Stimulated activated CD4-positive, alpha-beta T cell treated with anti-CD3 and anti-CD28 coated beads, Interleukin-4, amount 100 ng/mL, for 4 hours (primary cell): ENCODE measurements at places on chromosomes 4 and X.

DNA sequence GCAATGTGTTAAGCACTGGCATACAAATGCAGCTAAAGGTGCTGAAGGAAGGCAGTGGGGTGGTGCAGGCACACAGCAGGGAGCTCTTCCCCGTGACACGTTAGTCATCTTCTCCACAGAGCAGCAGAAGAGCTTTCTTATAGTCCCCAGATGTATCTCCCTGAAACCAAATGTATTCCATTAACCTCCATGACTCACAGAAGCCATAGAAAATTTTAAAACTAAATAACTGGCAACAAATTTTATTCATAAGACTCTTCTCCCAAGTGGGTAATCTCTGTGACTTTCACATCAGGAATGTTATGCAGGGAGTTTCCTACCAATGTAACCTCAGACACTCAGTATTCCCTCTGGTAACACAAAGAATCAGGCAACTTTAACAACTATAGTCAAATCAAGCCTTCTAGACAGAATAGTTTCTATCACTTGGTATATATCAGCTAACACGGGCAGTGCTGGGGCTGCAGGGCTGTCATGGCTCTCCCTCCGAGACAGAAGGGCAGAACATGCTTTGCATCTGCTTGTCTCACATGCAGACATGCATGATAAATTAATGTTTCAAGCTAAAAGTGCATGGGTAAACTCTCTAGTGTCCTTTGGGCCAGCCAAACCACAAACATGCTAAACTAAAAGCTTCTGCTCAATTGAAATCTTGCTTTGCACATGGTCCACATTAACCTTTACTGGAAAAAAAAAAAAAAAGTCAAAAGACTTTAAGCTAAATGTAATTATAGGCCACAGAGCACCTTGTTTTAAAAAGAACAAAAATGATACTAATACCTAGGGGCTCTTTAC lies 28.2 kb downstream of the ANXA5 start:
- DNase-seq, result no peak

DNA sequence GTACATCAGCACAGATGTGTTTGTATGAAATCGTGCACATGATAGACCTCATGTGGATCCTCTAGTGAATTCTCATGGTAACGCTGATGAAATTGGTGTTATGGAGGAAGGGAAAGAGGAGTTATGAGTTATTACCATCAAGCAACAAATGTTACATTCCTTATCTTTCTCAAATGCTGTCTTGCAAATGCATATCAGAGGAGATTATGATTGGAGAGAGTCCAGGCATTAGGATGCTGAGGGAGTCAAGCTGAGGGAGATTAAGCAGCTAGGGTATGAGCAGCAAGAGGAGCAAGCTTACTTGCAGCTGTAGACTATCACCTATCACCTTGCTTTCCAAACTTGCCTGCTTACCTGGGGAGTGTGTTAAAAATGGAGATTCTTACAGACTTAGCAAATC lies 36.8 kb upstream of the SFRP2 start:
- no peak for DNase-seq

GRCh38 chrX:81082649-81083048 lies 119.1 kb downstream of the HMGN5 start:
- DNase-seq, result no peak

- no peak for DNase-seq
Observed at GRCh38 chr4:22814906-22815305, 122.2 kb downstream of the GBA3 start.

DNA sequence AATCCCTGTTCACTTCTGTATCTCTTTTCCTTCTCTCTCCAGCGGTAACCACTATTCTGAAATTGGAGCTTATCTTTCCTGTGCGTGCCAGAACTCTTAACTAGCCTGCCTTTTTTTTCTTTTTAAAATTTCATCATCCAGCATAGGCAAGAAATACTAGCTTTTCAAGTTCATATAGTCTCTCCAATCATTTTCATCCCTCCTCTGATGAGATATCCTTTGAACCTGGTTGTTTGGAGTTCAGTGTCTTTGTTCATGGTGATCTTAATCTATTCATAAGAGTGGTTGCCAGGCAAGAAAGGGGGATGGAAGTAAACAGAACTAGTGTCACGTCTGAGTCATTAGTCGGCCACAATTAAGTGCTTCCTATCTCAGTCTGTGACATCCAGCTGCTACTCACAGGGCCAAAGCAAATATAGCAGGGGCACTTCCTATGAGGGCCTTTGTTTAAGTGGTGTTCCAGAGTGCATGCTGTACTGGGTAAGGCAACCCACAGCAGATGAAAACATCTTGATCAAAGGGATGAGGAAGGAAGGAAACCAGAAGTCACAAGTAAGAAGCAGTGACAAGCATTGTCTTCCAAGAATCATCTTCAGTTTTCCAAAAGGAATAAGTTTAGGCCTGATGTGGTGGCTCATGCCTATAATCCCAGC lies 56.4 kb upstream of the XIAP start:
- DNase-seq, result no peak

DNA sequence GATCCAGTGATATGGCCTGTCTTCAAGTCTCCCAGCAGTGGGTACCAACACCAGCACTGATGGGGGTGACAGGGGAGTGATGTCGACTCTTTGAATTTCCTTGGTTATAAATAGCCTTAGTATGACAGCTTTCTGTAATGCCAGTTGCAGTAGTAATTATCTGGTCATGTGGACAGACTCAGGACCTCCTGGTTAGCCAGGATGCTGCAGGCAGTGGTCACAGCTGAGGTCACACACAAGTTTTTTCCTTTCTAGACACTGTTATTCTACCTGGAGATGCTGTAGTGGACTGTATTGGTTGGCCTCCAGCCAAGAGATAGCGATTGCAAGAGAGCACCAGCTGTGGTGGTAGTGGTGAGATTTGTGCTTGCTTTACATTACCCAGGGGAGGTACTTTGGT lies 63.6 kb downstream of the UPRT start:
- no peak for DNase-seq

- no peak for DNase-seq
Observed at GRCh38 chr4:120760047-120760446, 162.5 kb downstream of the PRDM5 start.

DNA sequence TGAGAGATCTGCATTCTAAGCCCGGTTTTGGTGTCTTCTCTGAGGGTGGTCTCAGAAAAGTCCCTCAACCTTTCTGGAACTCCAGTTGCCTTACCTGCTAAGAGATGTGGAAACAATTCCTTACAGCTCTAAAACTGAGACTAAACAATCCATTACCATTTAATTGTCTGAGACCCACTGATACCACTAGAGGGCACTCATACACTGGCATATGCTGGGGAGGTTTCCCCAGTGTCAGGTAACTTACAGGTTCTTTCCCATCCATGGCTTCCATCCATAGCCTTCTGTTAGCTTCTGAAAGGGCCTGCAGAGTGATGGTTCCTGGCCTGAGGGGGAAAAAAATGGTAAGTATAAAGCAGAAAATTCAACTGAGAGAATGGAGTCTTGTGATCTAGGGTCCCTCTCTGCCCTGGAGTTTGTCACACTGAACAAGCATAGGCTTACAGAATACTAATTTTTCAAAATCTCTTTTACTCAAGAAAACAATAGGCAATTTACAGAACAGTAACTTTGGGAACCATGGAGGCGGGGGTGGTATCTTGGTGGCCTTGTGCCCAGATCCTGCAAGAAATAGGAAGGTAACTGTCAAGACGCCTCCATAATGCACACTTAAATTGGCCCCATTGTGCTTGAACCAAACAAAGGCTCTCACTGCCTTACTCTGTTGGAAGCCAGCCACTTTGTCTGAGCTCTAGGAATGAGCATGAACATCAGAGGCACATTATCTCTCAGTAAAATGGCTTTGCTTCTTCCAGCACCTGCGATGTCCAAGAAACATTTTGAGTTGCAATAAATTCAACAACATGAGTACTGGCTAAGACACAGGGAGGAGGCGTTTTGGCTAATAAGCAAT lies 236.1 kb downstream of the OPHN1 start:
- no peak for DNase-seq

- no peak for DNase-seq
Observed at GRCh38 chr4:156280686-156281085, 327.0 kb upstream of the CTSO start.

- no peak for DNase-seq
Observed at GRCh38 chr4:126630230-126630629, 1002.5 kb upstream of the INTU start.

GRCh38 chr4:129323658-129324057 lies 227.7 kb downstream of the C4orf33 start:
- DNase-seq, result no peak

DNA sequence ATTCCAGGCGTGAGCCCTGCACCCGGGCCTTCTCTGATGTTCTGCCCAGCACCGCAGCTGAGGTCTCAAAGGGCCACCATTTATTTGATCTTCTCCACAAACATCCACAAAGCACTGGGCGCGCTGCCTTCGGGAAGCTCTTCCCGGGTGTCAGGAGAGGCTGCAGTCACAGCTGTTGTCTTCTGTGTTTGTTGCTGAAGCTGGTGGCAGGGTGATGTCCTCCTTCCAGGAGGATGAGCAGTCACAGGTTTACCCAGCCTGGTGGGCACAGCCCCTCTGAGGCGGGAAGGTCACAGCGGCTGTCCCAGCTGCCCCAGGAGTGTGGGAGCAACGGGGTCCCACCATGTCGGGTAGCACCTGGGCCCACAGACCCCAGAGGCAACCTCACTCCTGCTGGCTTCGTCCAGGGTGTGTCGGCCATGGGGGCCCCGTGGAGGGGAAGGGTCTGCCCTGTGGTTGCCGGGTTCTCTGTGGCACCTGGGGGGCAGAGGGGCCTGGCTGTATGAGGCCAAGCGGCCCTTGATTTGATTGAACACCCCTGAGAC lies 27.6 kb downstream of the FGFRL1 start:
- no peak for DNase-seq

GRCh38 chr4:33407496-33407895 lies 2687.3 kb downstream of the PCDH7 start:
- DNase-seq, result no peak

DNA sequence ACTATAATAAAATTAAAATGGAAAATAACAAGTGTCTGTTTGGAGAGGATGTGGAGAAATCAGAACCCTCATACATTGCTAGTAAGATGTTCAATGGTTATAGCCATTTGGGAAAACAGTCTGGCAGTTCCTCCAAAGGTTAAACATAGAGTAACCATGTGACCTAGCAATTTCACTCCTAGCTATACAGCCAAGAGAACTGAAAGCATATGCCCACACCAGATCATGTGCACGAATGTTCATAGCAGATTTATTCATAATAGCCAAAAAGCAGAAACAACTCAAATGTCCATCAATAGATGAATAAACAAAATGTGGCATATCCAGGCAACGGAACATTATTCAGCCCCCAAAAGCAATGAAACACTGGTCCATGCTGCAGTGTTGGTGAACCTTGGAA lies 9.4 kb upstream of the CCNQ start:
- no peak for DNase-seq

DNA sequence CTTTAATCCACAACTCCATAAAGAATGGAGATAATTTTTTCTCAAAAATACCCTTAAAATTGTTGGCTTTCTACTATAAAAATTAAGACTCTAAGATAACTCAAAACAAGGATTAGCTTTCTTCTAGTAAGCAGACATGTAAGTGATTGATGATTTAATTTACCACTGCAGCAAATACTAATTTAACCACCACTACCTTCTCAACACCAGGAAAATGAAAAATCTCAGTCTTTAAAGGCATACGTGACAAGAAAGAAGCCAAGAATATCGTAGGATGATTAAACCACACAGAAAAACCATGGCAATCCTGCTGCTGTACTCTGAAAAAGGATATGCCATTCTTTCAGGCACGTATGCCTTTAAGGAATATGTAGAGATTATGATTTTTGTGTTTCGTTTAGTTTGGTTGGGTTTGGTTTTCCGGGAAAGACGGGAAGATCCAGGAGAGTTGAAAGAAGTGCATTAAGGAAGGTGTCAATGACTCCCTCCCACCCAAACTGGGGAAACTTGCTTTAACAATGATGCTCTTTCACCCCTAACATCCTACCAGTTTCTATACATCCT lies 881 bp downstream of the LRCH2 start:
- no peak for DNase-seq

GRCh38 chr4:141914746-141915145 lies 278.4 kb downstream of the IL15 start:
- no peak for DNase-seq

DNA sequence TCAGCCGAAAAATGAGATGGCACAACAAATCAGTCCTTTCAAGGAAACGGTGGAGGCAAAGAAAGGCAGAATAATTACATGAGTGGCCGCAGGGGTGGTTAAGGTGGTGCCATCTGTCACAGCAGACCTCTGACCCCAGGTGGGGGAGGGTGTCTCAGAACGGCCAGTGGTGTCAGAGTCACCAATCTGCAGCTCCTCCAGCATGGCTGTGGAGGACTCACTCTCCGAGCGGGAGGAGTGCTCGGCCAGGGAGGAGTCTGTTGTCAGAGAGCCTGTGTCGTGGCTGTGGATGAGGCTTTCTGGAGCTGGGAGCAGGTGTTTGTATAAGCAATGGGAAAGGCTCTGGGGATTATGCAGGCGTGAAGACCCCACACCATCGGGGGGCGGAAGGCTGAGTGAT lies 130.3 kb upstream of the PDLIM3 start:
- DNase-seq, result no peak

DNA sequence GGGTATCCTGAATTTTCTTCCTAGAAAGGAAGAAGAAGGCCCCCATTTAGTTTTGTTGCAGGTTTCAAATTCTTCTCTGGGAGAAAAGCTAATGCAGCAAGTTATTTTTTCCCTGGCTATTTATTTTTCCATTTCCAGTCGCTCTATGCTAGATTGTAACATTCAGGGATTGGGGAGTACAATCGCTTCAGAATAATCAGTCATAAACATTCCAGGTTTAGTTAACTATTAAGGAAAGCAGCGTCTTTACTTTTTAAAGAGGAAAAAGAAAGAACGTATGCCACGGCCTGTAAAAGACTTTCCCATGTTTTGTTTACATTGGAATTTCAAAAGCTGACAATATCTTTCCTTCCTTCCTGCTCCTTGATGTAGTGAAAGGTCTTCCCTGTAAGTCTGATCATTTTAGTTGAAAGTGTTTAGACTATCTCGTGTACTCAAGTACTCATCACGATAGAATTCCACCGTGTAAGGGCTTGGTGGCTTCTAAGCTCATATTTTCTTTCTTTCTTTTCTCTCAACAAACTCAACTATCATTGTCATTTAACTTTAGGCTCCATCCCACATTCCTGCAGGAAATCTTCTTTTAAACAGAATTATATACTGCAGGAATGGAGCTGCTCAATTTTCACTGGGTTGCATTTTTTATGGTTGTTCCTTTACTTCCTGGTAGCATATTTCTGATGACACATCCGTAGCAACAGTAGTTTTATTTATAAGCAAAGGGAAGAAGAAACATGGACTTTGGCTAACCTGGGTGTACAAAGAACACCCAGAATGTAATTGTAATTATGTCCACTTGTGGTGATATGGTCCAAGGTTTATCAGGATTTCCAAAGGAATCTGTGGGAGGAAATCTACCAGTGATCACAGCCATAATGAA lies 213.1 kb upstream of the FAT1 start:
- no peak for DNase-seq

- DNase-seq, result no peak
Observed at GRCh38 chr4:171919314-171919713, 106.1 kb downstream of the GALNTL6 start.
